Calu3 (cell line): ENCODE measurements at places on chromosomes 5 and 9. TPM values are rescaled to one million over a fixed set of nuclear protein-coding genes. Genes with fewer than 3 reads are reported as not detected.

- H3K36me3 ChIP-seq, result peaks cover 5% of the 10 kb centered on the region
- no peaks in the 10 kb centered on the region for H3K27me3 ChIP-seq
- H3K4me1 ChIP-seq, result no peaks in the 10 kb centered on the region
- DNase-seq, result no peak
- H3K4me3 ChIP-seq, result no peak overlapping the region
These were observed 65.7 kb downstream of the PTCH1 start for GRCh38 chr9:95451065-95451426.

GRCh38 chr9:15519831-15520230 is 9.1 kb upstream of the PSIP1 start:
- no peaks in the 10 kb centered on the region for H3K4me1 ChIP-seq
- no peak overlapping the region for H3K4me3 ChIP-seq
- no peaks in the 10 kb centered on the region for H3K27me3 ChIP-seq
- H3K36me3 ChIP-seq, result no peaks in the 10 kb centered on the region

The SMIM33 gene
- not detected in 2 replicates for total RNA-seq

The ARHGEF28 gene
- 79.3 and 92.0 TPM in 2 replicates for total RNA-seq

- no peaks in the 10 kb centered on the region for H3K27me3 ChIP-seq
- DNase-seq, result no peak
- H3K36me3 ChIP-seq, result no peaks in the 10 kb centered on the region
- no peak overlapping the region for H3K4me3 ChIP-seq
- no peak overlapping the region for H3K27ac ChIP-seq
These were observed 152.1 kb downstream of the CRB2 start for GRCh38 chr9:123508048-123508447.

- H3K27me3 ChIP-seq, result peaks cover 55% of the 10 kb centered on the region
- H3K36me3 ChIP-seq, result no peaks in the 10 kb centered on the region
- no peak for DNase-seq
- no peak overlapping the region for H3K4me3 ChIP-seq
- H3K4me1 ChIP-seq, result no peaks in the 10 kb centered on the region
These were observed 51.5 kb downstream of the HRH2 start for GRCh38 chr5:175709276-175709781.

- no peak for DNase-seq
- H3K4me3 ChIP-seq, result no peak overlapping the region
- H3K27ac ChIP-seq, result no peak overlapping the region
- H3K36me3 ChIP-seq, result peaks cover 7% of the 10 kb centered on the region
- peaks cover 11% of the 10 kb centered on the region for H3K27me3 ChIP-seq
These were observed 65.3 kb downstream of the ARHGEF37 start for GRCh38 chr5:149646564-149646963.

DNA sequence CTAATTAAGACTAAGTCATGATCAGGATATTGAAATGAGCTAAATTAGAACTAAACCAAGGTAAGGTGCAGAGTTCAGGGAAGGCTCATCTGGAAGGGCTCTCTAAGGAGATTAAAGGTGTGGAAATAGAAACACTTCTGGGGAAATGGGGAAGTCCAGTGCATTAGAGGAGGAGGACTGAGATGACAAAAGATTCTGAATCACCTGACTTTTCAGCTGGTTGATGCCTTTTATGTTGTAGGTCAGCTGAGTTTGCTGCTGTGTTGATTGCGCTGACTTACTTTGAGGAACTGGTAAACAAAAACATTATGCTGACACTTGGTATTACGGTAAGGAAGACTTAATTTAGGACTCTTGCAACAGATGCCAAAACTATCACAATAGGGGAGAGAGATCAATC is 23.8 kb downstream of the IFNA5 start:
- H3K4me1 ChIP-seq, result no peaks in the 10 kb centered on the region
- DNase-seq, result no peak
- H3K4me3 ChIP-seq, result no peak overlapping the region
- H3K27me3 ChIP-seq, result peaks cover 13% of the 10 kb centered on the region
- no peaks in the 10 kb centered on the region for H3K36me3 ChIP-seq
- no peak overlapping the region for H3K27ac ChIP-seq

DNA sequence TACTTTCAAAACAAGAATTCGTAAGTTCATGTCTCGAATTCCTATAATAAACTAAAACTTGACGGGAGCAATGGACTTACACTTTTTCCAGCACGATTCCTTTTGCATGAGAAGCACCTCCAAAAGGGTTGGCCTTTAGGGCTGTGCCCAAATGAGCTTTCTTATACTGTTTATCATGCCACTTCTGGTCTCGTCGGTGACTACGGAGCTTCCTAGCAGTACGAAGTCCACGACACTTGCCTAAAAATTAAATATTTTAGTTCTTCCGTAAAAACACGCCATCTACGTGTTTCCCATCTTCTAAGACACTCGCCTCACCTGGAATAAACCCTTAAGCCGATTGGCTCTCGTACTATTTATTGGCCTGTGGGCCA is 554 bp downstream of the RPS23 start:
- peak overlapping the region; percentile 96 for H3K27ac ChIP-seq
- H3K27me3 ChIP-seq, result no peaks in the 10 kb centered on the region
- H3K36me3 ChIP-seq, result peaks cover 69% of the 10 kb centered on the region
- peak overlapping the region; percentile 78 for H3K4me3 ChIP-seq

GRCh38 chr5:59693492-59694309 is 199.8 kb downstream of the PDE4D start:
- no peak overlapping the region for H3K4me3 ChIP-seq
- no peak for DNase-seq
- H3K27me3 ChIP-seq, result no peaks in the 10 kb centered on the region
- no peaks in the 10 kb centered on the region for H3K4me1 ChIP-seq
- H3K36me3 ChIP-seq, result peaks cover 4% of the 10 kb centered on the region
- H3K27ac ChIP-seq, result no peak overlapping the region

DNA sequence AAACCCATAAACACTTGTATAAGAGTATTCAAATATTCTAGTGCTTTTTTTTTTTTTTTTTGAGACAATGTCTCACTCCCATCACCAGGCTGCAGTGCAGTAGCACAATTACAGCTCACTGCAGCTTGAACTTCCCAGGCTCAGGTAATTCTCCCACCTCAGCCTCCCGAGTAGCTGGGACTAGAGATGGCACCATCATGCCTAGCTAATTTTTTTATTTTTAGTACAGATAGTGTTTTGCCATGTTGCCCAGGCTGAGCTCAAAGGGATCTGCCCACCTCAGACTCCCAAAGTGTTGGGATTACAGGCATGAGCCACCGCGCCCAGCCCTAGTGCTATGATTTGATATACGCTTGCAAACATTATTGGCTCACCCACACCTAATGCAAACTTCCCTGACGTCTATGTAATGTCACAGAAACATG is 11.8 kb downstream of the IL6ST start:
- H3K27me3 ChIP-seq, result no peaks in the 10 kb centered on the region
- no peak overlapping the region for H3K4me3 ChIP-seq
- peaks cover 5% of the 10 kb centered on the region for H3K36me3 ChIP-seq

DNA sequence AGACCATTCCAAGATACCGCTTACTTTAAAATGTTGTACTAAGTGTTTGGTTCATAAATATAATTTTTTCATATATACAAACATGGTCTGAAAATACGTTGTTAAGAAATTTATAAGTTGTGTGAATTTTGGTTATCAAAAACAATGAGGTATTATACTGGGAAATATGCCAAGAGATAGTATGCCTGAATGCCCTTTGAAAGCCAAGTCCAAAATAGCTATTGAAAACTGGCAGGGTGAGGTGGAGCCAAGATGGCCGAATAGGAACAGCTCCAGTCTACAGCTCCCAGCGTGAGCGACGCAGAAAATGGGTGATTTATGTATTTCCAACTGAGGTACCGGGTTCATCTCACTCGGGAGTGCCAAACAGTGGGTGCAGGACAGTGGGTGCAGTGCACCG is 533.5 kb downstream of the ZNF608 start:
- no peak for DNase-seq
- no peak overlapping the region for H3K4me3 ChIP-seq
- H3K4me1 ChIP-seq, result no peaks in the 10 kb centered on the region
- H3K27me3 ChIP-seq, result no peaks in the 10 kb centered on the region

GRCh38 chr9:35798658-35799374 is 7.4 kb downstream of the NPR2 start:
- peaks cover 4% of the 10 kb centered on the region for H3K36me3 ChIP-seq
- H3K4me3 ChIP-seq, result no peak overlapping the region
- DNase-seq, result no peak
- peaks cover 18% of the 10 kb centered on the region for H3K4me1 ChIP-seq
- H3K27me3 ChIP-seq, result no peaks in the 10 kb centered on the region
- H3K27ac ChIP-seq, result no peak overlapping the region

DNA sequence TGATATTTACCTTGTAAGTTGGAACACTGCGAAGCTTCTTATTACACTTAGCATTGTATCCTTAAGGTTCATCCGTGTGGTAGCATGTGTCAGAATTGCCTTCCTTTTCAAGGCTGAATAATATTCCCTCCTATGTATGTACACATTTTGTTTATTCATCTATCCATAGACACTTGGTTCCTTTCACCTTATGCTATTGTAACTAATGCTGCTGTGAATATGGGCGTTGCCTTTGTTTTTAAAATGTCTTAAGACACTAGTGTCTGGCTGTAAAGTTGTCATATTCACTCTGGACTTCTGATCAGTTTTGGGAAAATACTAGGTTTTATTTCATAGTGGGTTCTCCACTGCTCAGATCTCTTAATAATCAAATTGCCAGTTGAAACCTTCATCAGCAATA is 383.3 kb upstream of the PRR16 start:
- H3K4me3 ChIP-seq, result no peak overlapping the region
- no peak for DNase-seq
- no peaks in the 10 kb centered on the region for H3K4me1 ChIP-seq
- H3K36me3 ChIP-seq, result no peaks in the 10 kb centered on the region
- H3K27ac ChIP-seq, result no peak overlapping the region

- H3K27ac ChIP-seq, result no peak overlapping the region
- H3K4me1 ChIP-seq, result peaks cover 9% of the 10 kb centered on the region
- DNase-seq, result no peak
- H3K27me3 ChIP-seq, result no peaks in the 10 kb centered on the region
These were observed 1.4 kb upstream of the PKD2L2 start for GRCh38 chr5:137887831-137888230.

DNA sequence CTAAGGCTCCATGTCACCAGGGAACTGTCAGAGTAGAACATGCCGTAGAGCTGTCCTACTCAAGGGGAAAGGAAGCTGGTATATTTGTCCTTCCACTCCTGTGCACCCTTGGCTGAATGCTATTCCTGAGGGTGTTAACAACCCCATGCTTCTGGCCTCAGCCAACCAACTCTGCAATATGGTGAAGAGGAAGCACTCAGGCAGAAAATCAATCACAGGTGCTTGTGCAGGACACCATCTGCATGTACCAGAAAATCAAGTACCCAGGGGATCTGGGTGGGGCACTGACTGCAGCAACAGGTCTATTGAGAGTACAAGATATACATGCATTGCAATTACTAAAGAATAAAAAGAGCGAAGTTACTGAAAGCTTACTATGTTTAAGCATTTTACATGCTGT is 51.4 kb upstream of the NEK6 start:
- H3K27me3 ChIP-seq, result no peaks in the 10 kb centered on the region
- H3K27ac ChIP-seq, result no peak overlapping the region
- peaks cover 16% of the 10 kb centered on the region for H3K4me1 ChIP-seq
- no peak overlapping the region for H3K4me3 ChIP-seq

The GNA14 gene
- 0.15 TPM in 1 of 2 replicates, not detected in the other for total RNA-seq

The SLC6A3 gene
- not detected in 2 replicates for total RNA-seq

DNA sequence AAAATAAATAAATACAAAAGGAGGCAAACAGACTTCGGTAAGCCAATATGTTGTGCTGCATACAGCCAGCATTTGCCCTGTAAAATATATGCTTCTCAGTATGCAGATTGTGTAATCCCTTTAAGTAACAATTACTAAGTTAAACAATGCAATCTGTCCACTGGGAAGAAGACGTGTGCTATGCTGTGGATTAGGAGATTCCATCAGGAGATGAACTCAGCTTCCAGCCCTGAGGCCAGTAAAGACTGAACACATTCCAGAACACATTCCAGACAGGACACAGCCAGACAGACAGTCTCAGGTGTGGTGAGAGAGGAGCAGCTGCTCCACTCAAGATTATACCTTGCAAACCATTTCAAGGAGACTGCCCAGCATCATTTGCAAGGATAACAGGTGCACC is 97.8 kb downstream of the MPDZ start:
- no peak overlapping the region for H3K27ac ChIP-seq
- H3K36me3 ChIP-seq, result no peaks in the 10 kb centered on the region
- no peak for DNase-seq
- no peaks in the 10 kb centered on the region for H3K4me1 ChIP-seq

DNA sequence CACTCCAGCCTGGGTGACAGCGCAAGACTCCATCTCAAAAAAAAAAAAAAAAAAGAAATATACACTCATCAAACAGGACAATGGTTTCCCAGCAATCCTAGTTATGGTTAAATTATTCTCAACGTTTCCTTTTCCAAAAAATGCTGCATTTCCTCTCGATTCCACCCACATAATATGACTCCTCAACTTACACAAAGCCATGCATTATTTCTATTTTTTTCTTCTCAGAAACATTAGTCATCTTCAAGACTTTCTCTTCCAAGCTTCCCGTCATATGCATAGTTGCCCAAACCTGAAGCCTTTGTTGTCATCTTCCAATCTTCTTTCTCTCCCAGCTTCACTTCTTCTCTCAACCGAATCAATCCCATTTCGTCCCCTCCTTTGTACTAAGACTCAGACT is 61.4 kb upstream of the RANBP6 start:
- peaks cover 27% of the 10 kb centered on the region for H3K4me1 ChIP-seq
- H3K27me3 ChIP-seq, result no peaks in the 10 kb centered on the region
- no peak overlapping the region for H3K27ac ChIP-seq
- peaks cover 7% of the 10 kb centered on the region for H3K36me3 ChIP-seq
- DNase-seq, result no peak

The WWC1 gene
- total RNA-seq, result 190 TPM in 2 replicates

The HARS1 gene
- total RNA-seq, result 75.8 and 79.9 TPM in 2 replicates

DNA sequence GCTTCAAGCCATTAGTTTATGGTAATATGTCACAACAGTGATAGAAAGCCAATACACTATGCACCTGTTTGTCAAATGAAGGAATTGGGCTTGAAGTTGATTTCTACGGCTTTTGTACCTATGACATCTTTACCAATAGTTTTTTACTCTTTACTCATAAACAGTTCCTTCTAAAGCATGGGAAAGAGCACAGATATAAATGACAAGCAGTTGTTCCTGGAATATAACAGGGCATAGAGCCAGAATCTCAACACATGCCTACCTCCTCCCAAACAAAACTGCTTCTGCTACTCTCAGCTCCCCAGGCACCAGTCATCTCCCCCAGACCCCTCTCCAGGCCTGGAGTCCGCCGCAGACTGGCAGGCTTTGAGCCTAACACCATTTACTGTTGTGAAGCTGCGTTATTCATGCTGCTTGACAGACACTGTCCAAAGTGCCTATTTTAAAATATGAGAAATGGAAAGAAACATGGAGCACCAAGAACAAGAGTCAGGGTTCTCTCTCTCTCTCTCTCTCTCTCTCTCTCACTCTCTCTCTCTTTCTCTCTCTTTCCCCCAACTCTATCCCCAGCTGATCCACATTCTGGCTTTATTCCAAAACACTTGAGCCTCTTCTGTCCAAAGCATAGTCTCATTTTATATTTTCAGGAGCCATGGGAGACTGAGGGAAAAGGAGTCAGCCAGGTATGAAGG is 111.6 kb downstream of the ADRB2 start:
- H3K27ac ChIP-seq, result no peak overlapping the region
- H3K4me3 ChIP-seq, result no peak overlapping the region
- H3K4me1 ChIP-seq, result peaks cover 17% of the 10 kb centered on the region
- no peaks in the 10 kb centered on the region for H3K27me3 ChIP-seq
- H3K36me3 ChIP-seq, result no peaks in the 10 kb centered on the region

The GARIN3 gene
- not detected in 2 replicates for total RNA-seq
